ENCODE measurements at places on chromosomes 1 and 21.

GRCh38 chr1:93729502-93729901, 47.9 kb upstream of the BCAR3 start:
- H3K4me1 ChIP-seq, result no peaks in the 10 kb centered on the region
- DNase-seq, result no peak
- no peak overlapping the region for H3K4me3 ChIP-seq

DNA sequence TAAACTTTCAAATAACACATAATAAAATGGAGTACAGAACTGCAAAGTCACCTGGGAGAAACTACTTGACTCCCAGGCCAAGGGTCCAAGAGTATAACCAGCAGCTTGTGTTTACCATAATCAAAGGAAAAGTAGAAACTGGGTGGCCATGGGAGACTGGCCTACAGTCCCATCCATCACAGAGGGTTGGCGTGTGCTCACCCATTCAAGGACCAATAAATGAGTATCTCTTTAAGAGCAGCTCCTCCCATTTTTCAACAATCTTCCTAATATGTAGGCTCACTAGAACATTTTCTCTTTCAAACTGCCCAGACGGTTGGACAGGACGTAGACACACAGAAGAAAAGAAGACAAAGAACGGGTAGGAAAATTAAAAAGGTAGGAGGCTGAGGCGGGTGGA, at the start of gene FMO3:
FMO3 (plus strand) TSS at position 302 of the 400 bp plus-strand sequence. CDS start 1,754 bp downstream, outside the sequence.
- H3K4me1 ChIP-seq, result no peaks in the 10 kb centered on the region
- H3K27me3 ChIP-seq, result no peaks in the 10 kb centered on the region
- no peak within 1 kb of the TSS for H3K27ac ChIP-seq
- no peaks in the 10 kb centered on the region for H3K36me3 ChIP-seq
- H3K4me3 ChIP-seq, result no peak within 1 kb of the TSS
- DNase-seq, result no peak

- no peak for DNase-seq
- H3K27ac ChIP-seq, result no peak overlapping the region
- H3K4me1 ChIP-seq, result no peaks in the 10 kb centered on the region
- H3K27me3 ChIP-seq, result no peaks in the 10 kb centered on the region
These were observed 316.4 kb upstream of the ADGRL2 start for GRCh38 chr1:81484284-81484683.

DNA sequence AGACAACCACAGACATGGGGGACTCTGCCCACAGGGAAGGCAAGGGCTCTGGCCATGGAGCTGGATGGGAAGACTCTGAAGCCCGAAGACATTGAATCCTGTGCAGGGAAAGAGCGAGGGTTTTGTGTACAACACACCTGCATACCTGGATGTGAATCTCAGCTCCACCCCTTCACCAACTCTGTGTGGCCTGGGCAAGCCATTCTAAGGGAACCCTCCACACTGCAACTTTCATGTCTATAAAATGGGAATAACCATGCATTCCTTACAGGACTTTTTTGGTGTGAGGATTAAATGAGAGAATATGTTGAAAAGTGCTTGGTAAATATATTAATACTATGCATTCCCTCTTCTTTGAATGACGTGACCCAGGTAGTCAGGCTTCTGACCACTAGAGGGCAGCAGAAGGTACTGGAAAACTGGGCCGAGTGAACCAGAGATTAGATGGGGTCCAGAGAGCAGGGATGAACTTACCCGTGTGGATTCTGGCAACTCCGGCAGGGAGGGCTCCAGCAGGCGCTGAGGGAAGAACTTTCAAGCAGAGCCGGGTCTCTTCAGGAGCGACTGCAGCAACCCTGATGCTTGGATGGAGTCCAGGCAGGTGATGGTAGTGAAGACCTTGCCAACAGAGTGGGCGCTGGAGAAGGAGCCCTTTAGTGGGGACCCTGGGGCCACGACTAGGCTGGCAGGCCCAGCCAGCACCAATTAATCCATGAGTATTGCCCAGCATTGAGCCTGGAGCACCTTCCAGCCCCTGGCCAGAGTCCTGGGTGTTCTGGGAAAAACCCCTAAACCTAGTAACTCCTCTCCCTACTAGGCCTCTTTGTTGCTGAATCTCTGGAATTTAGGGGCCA, 834 bp upstream of the ELF3 start:
- H3K27ac ChIP-seq, result peak overlapping the region; percentile 78
- peaks cover 39% of the 10 kb centered on the region for H3K4me1 ChIP-seq
- H3K36me3 ChIP-seq, result peaks cover 16% of the 10 kb centered on the region
- no peaks in the 10 kb centered on the region for H3K27me3 ChIP-seq
- H3K4me3 ChIP-seq, result peak overlapping the region; percentile 72
- DNase-seq, result peak; percentile 38

DNA sequence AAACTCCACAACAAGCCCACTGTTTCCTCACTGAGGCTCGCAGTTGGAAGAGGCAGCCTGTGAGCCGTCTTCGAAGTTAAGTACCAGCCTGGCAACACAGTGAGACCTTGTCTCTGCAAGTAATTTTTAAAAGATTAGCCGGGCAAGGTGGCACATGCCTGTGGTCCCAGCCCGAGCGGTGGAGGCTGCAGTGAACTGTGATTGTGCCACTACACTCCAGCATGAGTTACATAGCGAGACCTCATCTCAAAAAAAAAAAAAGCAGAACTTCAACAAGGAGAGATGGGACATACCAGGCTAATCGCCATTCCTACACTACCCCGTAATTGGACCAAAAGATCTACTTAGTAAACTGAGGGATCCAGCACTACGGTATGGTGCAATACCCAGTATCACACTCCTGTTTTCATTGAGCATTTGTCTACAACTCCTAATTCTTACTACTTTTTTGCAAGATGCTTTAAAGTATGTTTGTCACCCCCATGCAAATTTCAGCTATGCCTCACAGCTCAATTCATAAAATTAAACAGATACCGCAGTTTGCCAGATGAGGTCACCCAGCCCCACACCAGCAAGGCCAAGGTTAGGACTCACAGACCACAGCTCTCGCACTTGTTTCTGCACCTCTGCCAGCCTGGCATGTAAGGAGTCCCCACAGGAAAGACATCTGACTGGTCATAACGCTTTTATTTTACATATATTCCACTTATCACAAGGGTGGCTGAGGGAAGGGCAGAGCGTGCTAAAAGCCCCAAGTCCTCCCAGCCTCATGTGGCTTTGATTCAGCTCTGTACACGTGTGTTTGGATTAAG, 21.0 kb downstream of the SDE2 start:
- no peak overlapping the region for H3K27ac ChIP-seq
- no peaks in the 10 kb centered on the region for H3K27me3 ChIP-seq
- peaks cover 23% of the 10 kb centered on the region for H3K36me3 ChIP-seq
- H3K4me3 ChIP-seq, result no peak overlapping the region
- DNase-seq, result no peak

- H3K4me1 ChIP-seq, result no peaks in the 10 kb centered on the region
- H3K4me3 ChIP-seq, result no peak overlapping the region
- H3K27ac ChIP-seq, result no peak overlapping the region
- H3K27me3 ChIP-seq, result no peaks in the 10 kb centered on the region
- H3K36me3 ChIP-seq, result no peaks in the 10 kb centered on the region
These were observed 185.1 kb upstream of the ST6GALNAC5 start for GRCh38 chr1:76682138-76682537.

- peaks cover 2% of the 10 kb centered on the region for H3K4me1 ChIP-seq
- no peak overlapping the region for H3K4me3 ChIP-seq
- no peak overlapping the region for H3K27ac ChIP-seq
- no peaks in the 10 kb centered on the region for H3K27me3 ChIP-seq
- no peak for DNase-seq
These were observed 218.3 kb downstream of the KIF26B start for GRCh38 chr1:245373131-245373530.

DNA sequence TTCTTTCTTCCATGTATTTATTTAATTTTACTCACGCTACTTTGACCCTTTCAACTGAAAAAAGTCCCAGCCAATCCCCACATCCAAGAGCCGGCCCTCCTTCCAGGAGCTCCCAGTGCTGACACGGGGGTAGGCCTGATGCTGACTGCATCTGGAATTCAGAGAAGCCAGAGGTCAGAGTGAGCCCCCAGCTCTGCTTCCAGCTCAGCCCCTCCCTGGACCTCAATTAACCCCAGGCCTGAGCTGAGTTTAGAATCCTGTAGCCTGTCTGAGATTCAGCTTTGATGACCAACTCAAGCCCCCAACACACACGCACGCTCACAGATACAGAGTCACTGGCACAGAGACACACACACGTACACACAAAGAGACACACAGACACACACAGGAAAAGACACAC, 247.9 kb downstream of the NPHP4 start:
- peaks cover 10% of the 10 kb centered on the region for H3K4me1 ChIP-seq
- peak; percentile 29 for DNase-seq
- no peaks in the 10 kb centered on the region for H3K36me3 ChIP-seq
- no peak overlapping the region for H3K4me3 ChIP-seq
- H3K27ac ChIP-seq, result no peak overlapping the region

- no peaks in the 10 kb centered on the region for H3K27me3 ChIP-seq
- H3K4me3 ChIP-seq, result no peak overlapping the region
These were observed 39.8 kb upstream of the COL18A1 start for GRCh38 chr21:45365186-45365607.

- H3K4me1 ChIP-seq, result no peaks in the 10 kb centered on the region
- no peak overlapping the region for H3K27ac ChIP-seq
- H3K27me3 ChIP-seq, result peaks cover 13% of the 10 kb centered on the region
- peak overlapping the region; percentile 54 for H3K4me3 ChIP-seq
These were observed 10.5 kb downstream of the BRINP2 start for GRCh38 chr1:177181280-177181630.

- H3K36me3 ChIP-seq, result no peaks in the 10 kb centered on the region
- no peak for DNase-seq
- H3K4me1 ChIP-seq, result no peaks in the 10 kb centered on the region
- no peaks in the 10 kb centered on the region for H3K27me3 ChIP-seq
- H3K27ac ChIP-seq, result no peak overlapping the region
These were observed 37.8 kb upstream of the NEK2 start for GRCh38 chr1:211713231-211713630.

DNA sequence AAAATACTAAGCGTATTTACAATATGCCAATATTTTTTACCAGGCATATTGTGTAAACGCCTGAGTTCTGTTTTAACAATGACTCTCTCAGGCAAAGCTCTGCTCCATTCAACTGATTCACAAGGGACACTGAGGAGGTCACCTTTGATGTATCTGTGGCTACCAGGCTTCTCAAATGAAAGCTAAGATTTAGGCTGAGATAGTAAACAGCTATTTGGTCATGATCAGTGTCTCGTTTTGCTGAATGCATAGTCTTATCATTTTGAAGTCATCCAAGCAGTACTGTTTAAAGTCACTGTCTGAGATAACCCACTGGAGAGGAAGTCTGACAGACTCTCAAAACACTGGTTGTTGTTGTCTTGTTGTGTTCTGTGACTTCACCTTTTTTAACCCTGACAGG, 13.7 kb upstream of the PLPPR5 start:
- no peaks in the 10 kb centered on the region for H3K36me3 ChIP-seq
- H3K4me1 ChIP-seq, result no peaks in the 10 kb centered on the region
- no peaks in the 10 kb centered on the region for H3K27me3 ChIP-seq
- H3K4me3 ChIP-seq, result no peak overlapping the region
- H3K27ac ChIP-seq, result no peak overlapping the region

- no peak overlapping the region for H3K27ac ChIP-seq
- H3K4me1 ChIP-seq, result no peaks in the 10 kb centered on the region
- H3K36me3 ChIP-seq, result peaks cover 5% of the 10 kb centered on the region
- H3K4me3 ChIP-seq, result no peak overlapping the region
- DNase-seq, result no peak
These were observed 28.1 kb downstream of the NDC1 start for GRCh38 chr1:53810007-53810406.

DNA sequence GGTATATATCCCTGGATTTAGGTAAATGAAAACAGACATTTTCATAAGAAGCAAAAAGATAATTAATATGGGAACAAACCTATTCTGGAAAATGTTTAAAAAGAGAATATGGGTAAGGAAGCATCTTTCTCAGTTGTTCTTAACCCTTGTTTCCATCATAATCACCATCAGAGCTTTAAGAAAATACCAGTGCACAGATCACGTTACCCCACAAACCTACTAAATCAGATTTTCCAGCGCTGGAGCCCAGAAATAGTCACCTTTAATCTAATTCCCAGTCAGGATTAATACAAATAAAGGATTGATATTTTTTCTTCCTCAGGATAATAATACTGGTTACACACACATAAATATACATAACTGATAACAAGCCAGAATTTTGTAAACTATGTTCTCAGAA, 44.6 kb downstream of the PTPRC start:
- DNase-seq, result no peak
- H3K4me1 ChIP-seq, result no peaks in the 10 kb centered on the region
- no peak overlapping the region for H3K27ac ChIP-seq
- no peaks in the 10 kb centered on the region for H3K36me3 ChIP-seq
- no peak overlapping the region for H3K4me3 ChIP-seq
- no peaks in the 10 kb centered on the region for H3K27me3 ChIP-seq

DNA sequence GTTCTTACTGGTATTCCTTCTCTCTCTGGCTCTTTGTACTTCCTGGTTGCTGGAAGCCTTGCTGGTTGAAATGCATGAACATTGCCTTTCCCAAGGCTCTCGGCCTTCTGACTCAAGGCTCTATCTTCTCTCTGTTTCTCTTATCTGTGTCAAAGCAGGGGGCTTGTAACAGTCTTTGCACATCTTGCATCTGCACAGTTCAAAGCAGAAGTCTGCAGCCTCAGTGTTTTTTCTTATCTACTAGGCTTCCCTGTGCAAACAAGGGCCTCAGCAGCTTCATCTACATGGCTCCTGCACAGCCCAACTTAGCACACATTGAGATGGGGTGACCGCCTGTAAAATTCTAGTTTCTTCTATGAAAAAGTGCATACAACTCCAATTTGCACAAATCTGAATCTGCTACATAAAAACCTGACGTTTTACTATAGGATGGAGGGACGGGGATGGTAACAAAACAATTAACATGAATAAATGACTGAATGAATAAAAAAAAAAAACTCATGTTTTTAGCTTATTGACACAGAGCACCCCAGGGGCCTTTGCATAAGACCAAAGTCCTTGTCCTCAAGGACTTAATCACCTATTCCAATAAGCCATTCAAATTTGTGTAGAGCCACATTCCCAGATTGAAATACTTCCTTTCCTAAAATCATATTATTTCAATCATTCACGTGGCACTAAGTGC, 458.3 kb downstream of the LMO4 start:
- H3K36me3 ChIP-seq, result no peaks in the 10 kb centered on the region
- H3K4me3 ChIP-seq, result no peak overlapping the region

GRCh38 chr1:3774946-3775489, 2.5 kb downstream of the SMIM1 start:
- no peak overlapping the region for H3K27ac ChIP-seq
- no peak overlapping the region for H3K4me3 ChIP-seq
- H3K27me3 ChIP-seq, result no peaks in the 10 kb centered on the region
- peaks cover 8% of the 10 kb centered on the region for H3K36me3 ChIP-seq
- peaks cover 35% of the 10 kb centered on the region for H3K4me1 ChIP-seq

- no peaks in the 10 kb centered on the region for H3K36me3 ChIP-seq
- H3K4me3 ChIP-seq, result no peak overlapping the region
- H3K4me1 ChIP-seq, result 0 out of 2 replicates have a peak, but pooled peaks cover 2% of the 10 kb centered on the region
- H3K27me3 ChIP-seq, result no peaks in the 10 kb centered on the region
These were observed 19.6 kb downstream of the SPATA45 start for GRCh38 chr1:212827831-212828278.

- no peak overlapping the region for H3K27ac ChIP-seq
- no peaks in the 10 kb centered on the region for H3K36me3 ChIP-seq
- no peaks in the 10 kb centered on the region for H3K4me1 ChIP-seq
These were observed 880.6 kb downstream of the BRINP3 start for GRCh38 chr1:189597083-189597482.
